ENCODE measurements at places on chromosomes 2 and 18.

DNA sequence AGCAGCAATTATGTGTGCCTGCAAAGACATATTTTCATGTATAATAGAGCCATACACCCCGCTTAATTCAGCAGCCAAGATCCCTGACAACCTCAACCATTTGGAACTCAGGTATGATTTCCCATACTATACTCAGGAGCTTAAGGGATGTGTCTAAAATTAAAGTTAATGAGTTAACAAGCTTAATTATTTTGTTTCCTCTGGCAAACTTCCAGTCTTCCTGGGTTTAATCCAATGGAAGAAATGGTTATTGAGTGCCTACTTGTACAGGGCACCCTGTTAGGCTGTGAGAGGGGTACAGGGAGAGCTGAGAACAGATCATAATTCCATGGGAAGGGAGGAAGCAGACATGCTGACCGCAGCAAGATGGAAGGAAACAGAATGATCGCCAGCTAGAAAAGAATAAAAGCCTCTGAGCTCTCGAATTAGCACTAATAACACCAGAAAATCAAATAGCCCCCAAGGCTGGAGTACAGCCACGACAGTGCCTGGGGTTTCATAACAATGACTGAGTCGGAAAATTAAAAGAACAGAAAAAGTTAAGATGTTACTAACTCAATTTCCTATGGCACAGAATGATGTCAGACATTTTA is 20.8 kb upstream of the CEP68 start:
- DNase-seq = no peak

DNA sequence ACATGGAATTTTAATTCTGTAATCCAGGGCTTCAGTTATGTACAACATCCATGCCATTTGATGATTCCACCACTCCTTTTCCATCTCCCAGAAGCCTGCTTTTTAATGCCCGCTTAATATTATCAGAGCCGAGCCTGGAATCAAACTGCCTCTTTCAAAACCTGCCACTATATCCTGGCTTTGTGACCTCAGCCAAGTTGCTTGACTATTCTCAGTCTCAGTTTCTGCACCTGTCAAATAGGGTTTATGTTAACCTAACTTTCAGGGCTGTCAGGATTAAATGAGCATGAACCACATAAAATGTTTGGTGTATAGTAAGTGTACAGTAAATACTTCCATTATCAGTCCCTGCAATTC is 108.7 kb downstream of the XRCC5 start:
- DNase-seq = no peak

GRCh38 chr18:74525741-74526140 is 8.6 kb upstream of the CNDP1 start:
- DNase-seq = no peak

- DNase-seq = no peak
Observed at GRCh38 chr2:106267997-106268396, 73.9 kb upstream of the UXS1 start.

DNA sequence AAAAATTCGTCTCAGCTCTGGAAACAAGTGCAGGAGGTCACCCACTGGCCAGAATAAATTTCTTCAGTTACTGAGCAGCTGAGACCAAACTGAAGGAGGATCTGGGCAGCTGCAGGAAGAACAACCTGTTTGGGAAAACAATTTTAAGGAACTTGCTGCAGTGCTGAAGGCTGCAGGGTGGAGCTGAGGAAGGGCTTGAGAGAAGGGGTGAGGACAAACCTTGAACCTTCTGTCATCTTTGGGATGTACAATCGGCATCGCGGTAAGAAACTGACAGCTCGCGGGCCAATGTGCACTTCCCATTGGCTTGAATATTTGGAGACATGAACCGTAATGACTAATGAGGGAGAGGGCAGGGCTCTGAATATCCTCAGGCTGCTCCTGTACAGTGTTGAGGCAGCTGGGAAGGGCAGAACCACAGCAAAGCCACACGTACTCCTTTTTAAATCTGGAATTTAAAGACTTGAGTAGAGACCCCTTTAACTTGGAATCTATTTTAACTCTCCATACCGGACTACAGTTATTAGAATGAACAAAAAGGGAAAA is 90.3 kb downstream of the TACR1 start:
- DNase-seq = no peak

DNA sequence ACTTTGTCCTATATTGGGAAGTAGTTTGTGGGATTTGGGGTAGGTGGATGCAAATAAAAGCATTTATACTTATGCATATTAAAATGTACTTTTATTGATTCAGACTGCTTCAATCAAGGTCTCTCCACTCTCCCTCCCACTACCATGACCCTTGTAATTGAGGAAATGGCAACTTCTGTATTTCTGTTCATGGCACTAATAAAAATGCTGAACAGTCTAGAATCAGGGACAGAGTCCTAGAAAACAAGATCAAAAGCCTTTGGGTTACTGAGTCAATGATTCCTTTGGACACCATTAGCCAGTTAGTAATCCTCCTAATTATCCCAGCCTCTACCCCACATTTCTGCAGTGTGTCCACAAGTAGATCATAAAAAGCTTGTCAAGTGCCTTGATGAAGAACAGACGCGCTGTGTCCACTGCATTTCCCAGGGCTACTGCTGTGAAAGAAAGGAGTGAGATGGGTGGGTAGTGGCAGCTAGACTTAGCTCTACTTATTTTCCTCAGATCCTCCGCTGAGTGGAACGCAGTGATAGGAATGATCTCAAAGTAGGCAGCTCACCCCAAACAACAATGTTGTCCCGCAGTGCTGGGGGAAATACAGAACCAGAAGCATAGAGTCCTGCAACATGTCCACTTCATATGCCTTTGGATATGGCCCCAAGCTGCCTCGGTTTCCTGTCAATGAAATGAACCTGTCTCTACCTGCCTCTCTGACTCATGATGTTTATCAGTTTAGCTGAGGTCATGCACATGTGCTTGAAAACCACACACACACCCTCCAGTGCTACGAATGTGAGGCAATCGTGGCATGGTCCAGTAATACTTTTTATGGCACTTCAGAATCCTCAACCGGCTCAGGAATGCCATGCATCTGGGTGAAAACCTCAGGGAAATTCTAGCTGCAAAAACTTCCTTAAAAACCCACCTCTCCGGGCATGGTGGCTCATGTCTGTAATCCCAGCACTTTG is 115.5 kb downstream of the COL6A3 start:
- no peak for DNase-seq

DNA sequence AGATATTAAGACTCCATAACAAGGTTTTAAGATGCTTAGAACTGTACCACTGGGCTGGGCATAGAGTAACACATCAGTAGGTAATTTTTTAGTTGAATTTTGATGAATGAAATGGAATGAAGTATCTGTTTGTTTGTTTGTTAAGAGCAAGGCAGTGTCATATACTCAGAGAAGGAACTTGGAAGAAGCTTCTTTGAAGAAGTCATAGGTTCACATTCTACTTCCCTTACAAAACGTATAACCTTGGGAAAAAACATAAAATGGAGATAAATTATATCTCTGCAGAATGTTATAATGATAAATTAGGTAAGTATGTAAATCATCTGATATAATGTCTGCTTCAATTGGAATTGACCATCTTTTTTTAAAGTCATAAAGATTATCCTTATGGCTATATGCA is 122.1 kb upstream of the SLC39A10 start:
- DNase-seq = no peak

DNA sequence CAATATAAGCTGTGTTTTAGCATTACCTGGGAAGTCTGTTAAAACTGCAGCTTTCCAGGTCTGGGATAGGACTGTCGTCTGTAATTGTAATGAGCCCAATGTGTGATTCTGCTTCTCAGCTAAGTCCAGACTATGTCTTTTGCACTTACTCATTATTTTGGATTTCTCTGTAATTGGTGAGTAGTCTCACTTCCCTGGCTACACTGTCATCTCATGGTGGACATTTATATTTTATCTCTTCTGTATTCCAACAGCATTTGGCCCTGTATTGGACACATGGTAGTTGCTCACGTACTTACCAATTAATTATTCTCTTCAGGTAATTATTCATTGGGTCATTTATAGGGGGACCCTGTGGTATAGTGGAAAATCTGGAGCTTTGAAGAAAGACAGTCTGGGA is 28.0 kb downstream of the LHCGR start:
- DNase-seq = no peak

DNA sequence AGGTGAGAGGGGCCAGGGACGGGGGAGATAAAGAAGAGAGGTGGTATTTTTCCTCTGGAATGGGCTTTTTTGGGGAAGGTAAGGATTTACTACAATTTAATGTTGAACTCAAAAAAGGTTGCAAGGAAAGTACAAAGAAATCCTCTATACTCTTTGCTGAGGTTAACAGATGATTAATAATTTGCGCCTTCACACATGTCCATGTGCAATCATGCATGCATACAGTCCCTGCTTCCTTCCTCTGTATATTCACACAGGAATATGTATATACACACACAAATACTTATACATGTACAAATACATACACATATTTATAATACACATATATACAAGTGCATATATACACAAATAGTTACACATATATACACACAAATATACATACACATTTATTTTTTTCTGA is 193.4 kb downstream of the NBAS start:
- no peak for DNase-seq

DNA sequence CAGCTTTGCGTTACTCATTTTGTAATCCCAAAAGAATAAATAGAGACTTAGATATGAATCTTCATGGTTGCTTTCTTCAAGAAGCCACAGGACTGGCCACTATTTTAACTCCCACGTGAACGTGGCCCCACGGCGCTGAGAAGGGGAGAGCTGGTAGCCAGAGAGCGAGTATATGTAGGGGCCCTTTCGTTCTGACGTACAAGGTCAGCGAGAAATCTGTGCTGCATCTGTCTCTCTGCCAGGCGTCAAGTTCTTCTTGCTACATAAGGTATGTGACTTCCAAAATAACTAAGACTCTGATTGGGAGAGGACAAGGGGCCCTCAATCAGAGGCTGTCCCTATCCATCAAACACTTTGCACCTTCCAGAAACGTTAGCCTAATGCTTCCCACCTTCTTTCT is 149.2 kb downstream of the PLEKHA3 start:
- no peak for DNase-seq

DNA sequence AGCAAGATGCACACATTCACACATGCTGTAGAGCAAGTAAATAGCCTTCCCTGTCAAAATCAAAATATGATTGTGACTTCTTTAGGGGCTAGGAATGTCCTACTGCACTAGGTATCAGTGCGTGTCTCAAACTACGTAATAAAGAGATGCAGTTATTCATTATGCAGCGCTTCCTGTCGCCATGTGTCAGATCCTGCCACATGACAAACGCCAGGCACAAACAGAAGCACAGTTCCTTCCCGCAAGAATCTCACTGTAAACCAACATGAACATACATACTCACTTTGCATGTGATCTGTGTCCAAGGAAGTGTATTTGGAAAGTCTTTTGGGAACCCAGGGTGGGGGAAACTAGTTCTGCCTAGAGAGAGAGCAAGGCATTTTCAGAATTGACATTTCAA is 599.9 kb downstream of the RNF144A start:
- DNase-seq = no peak

- no peak for DNase-seq
Observed at GRCh38 chr2:10038716-10039115, 4.6 kb upstream of the KLF11 start.

GRCh38 chr2:135825550-135826176 is 11.3 kb downstream of the LCT start:
- DNase-seq = no peak

DNA sequence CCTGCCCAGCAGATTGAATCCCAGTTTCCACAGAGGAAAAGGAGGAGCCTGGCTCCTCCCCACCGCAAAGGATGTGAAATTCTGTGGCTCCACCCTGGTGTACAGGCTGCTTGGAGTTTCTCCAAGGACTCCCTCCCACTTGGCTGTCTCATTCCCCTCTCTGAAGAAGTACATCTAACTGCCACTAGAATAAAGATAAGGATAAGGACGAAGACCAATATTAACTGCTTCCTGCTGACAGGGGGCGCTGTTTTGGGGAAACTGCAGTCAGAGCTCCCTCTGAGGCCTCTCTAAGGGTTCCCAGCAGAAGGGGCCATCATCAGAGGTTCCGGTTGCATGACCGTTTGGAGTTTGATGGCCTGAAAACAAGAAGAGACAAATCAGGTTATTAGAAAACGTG is 790.9 kb downstream of the CPS1 start:
- no peak for DNase-seq

DNA sequence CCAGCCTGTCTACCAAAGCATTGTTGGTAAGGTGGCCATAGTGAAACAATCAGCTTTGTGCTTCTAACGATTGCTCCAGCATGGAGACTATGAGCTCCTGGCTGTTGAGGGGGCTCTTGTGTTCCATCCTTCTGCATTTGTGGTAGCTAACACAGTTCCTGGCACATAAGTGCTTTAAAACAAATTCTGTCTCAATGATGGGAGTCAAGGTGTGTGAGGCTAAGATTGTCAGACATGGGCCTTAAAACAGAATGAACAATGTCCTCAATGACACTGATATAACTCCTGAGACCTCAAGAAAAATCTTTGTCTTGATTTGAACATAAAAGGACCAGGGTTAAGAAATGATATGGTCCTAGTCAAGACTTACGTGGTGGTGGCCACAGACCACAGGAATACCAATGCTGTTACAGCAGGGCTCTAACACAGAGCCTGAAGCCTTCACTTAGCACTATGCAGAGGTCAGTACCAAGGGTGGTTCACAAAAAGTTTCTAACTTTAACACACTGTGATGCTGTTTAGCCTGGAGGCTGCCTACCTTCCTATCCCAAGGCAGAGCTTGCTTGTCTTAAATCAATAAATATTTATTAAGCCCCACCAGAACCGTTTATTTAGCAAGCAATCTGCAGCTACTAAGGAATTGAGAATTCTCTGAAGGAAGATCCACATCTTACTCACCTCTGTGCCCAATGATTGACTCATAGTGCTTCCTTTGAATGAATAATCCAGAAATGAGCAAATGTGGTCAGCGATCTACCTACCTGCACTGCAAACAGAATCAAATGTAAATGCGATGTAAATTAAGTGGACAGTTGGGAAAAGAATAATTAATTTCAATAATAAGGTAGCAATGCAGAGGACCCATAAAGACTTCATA is 35.1 kb downstream of the EVA1A start:
- no peak for DNase-seq

- no peak for DNase-seq
Observed at GRCh38 chr2:173972636-173973035, 7.5 kb upstream of the SP3 start.

DNA sequence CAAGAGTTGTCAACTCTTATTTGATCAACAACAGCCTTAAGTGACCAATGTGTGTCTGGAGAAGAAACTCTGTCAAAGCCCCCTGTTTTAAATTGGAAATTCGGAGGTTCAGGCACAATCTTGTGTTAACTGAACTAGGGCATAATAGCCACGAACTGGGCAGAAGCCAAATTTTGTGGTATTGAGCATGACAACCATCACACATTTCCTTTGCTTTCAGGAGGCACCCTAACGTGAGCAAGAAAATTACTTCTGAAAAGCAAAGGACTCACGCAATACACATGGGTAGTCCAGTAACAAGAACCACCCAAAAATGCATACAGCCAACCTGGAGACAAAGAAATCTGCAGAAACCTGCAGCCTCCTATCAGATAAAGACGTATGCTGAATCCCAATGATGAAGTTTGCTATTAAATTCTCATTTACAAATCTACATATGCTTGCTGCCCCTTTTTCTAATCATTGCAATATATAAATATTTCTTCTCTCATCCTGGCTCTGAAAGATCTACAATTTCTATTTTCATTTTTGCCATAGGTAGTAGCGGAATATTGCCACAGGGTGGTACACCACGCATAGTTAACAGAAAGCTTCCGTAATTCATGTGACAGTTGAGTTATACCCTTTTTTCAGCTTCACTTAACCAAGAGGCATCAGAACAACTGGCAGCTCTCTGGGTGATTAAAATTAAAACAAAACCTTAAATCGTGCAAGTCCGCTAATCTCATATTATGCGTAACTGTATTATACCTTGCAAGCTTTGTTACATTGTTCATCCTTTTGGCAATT is 495.8 kb downstream of the NRXN1 start:
- DNase-seq = no peak

All from ecto neural progenitor cell (in vitro differentiated cells).